Right cardiac atrium (tissue), 5 donors: ENCODE measurements at places on chromosomes 2 and 18.
A peak's percentile ranks its signal among the peaks of the same experiment; 100 is the strongest.

GRCh38 chr2:96928277-96928781 lies 58.1 kb downstream of the FAM178B start:
- DNase-seq: peak; percentile 38

GRCh38 chr2:31251018-31251417 lies 17.1 kb downstream of the EHD3 start:
- peak; percentile 24 for DNase-seq

DNA sequence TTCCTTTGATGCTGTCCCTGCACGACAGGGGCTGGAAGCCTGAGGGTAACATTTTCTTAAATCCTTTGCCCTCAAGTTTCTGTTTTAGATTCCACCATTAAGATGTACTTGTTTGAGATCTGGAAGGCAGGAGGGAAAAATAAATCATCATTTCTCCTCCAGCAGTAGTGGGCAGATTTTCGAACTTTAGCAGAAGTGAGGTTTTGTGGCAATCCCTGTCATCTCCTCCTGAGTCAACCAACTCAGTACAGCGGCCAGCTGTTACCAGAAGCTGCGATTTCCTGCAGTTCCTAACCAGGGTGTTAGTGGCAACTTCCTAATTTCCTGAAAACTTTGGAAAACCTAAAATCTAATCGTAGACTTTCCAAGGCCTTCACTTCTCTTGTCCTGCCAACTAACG lies 517.2 kb upstream of the ACVR2A start:
- DNase-seq: no peak

GRCh38 chr2:213259266-213259665 lies 25.0 kb upstream of the SPAG16 start:
- no peak for DNase-seq

DNA sequence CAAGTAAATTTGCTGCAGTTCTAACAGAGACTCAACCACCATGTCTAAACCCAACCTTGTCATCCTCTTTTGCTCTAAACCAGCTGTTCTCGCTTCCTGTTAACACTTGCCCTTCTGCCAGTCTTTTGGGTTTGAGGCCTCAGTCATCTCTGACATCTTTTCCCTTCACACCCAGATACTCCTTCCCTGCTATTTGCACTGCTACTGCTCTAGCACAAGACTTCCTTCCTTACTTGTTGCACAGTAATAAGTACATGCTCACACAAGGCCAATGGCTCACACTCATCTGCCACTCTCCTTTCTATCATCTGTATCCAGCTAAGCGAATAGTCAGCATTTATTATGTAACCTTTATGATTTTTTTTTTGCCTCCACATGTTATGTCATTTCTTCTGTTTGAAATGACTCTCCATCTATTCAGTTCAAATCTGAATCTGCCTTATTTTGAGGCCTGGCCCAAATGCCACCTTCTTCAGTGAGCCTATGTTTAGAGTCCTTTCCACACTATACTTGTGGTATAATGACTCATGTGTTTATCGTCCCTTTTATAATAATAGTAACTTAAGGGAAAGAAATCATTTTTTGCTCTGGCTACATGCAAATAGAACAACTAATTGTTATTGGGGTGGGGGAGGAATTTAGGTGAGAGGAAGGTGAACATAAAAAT lies 22.5 kb upstream of the CDKL4 start:
- DNase-seq: no peak

DNA sequence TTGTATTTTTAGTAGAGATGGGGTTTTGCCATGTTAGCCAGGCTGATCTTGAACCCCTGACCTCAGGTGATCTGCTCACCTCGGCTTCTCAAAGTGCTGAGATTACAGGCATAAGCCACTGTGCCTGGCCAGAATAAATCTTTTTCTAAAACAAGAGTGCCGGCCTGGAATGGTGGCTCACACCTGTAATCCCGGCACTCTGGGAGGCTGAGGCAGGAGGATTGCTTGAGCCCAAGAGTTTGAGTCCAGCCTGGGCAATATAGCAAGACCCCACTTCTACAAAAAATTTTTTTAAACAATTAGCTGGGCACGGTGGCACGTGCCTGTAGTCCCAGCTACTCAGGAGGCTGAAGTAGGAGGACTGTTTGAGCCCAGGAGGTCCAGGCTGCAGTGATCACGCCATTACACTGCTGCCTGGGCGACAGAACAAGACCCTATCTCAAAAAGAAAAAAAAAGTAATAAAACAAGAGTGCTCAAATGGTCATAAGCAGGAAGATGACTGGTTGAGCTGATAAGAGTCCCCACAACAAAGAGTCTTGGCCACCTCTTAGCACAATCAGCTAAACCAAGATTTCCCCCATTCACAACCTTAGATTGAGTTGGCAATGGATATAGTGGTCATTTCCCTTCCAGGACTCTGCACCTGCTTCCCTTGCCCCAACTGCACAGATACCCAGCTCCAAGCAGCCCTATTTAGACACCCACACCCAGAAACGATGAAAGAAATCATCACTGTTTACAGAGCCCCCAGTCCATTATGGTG lies 5.8 kb upstream of the UCN start:
- no peak for DNase-seq

- DNase-seq: no peak
Observed at GRCh38 chr2:33064349-33064801, 117.6 kb downstream of the LTBP1 start.

DNA sequence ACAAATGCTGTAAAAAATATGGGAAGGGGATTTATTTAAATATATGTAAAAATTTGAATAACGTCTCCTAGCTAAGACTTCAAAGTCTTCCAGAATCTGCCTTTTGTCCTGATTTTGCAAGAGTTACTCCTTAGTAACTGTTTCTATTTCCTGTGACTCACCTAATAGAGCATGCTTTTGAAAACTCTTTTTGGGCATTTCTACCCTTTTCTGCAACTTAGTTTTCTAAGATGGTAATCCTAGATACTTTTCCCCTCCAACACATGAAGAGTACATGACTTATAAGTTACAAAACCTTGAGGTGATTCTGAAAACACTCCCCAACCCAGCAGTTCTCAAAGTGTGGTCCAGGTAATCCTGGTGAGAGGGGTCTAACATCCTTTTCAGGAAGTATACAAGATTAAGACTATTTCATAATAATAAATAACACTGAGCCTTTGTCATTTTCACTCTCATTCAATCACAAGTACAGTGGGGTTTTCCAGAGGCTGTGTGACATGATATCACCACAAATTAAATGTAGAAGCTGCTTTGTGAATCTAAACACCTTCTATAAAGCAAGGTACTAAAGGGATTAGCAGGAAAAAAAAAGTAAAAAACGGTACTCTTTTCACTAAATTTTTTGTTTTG lies 31.9 kb downstream of the PPP4R3B start:
- DNase-seq: no peak

DNA sequence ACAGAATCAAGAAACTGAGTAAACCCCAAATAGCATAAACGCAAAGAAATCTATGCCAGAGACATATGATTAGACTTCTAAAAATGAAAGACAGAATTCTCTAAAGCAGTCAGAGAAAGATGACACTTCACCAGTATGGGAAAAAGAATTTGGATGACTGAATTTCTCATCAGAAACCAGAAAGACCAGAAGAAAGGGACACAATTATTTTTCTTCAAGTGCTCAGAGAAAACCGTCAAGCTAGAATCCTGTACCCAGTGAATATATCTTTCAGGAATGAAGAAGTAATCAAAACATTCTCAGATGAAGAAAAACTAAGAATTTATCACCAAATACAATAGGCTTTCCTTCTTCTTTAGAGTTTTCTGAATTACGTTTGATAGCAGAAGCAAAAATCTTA lies 14.2 kb upstream of the ESPNL start:
- DNase-seq: no peak

DNA sequence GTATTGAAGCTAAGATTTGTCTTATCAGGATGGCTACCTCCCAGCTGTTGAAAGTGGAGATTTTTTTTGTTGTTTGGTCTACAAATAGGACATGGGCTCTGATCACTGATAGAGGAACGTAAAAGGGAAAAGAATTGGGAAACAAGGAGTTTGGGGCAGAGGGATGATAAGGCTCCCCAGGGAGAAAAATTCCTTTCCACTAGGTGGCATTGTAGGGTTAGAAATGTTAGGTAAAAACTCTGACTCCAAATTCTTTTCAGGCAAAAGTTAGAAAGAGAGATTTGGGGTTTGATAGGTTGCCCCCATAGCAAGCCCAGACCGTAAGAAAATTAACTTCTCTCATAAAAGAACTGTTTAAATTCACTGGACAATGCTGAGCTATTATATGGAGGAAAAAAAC lies 19.8 kb downstream of the CMPK2 start:
- no peak for DNase-seq
